ENCODE measurements at places on chromosomes 1 and 21.

DNA sequence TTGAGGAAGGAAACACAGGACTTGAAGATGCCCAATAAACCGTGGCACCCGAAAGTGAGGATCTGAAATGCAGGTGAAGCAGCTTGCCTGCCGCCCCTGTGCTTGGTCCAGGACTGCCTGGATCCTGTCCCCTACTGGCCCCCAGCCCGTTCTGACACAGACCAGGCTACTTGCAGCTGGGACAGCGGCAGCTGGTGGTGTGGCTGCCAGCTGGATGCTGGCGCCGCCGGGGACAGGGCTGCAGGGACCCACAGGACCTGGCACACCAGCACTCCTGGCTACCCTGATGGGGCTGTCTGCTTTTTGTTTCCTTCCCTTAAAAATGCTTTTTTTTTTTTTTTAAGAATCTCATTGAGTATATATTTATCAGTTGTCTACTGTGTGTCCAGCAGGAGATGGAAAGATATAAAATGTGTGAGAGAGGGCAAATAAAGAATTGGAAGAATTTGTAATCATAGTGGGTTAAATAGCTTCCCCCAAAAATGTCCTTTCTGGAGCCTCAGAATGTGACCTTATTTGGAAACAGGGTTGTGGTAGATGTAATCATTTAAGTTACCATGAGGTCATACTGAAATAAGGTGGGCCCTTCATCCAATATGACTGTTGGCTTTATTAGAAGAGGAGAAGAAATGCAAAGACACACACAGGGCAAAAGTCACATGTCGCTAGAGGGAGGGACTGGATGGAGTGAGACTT is 165.6 kb downstream of the DSCAM start:
- DNase-seq = peak; percentile 39

- no peak for DNase-seq
Observed at GRCh38 chr1:66943361-66943969, 18.7 kb downstream of the MIER1 start.

- DNase-seq = no peak
Observed at GRCh38 chr1:163076044-163076443, 6.9 kb downstream of the RGS4 start.

DNA sequence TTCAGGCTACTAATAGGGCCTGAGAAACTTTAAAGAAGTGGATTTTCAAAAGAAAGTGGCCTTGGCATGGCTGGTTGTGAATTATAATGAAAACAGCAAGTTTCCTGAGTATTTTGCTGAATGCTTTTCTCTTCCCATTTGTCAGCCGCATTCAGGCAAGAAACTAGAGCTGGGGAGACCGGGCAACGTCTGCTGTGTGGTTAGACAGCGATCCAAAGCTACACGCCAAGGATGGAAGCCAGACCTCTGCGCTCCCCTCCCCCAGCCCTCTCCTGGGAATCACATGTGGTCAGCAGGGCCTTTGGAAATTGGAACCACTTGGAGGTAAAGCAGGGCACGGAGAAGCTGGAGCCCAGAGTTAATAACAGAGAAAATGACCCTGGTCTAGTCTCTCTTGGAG is 114.1 kb upstream of the CD34 start:
- DNase-seq = no peak

DNA sequence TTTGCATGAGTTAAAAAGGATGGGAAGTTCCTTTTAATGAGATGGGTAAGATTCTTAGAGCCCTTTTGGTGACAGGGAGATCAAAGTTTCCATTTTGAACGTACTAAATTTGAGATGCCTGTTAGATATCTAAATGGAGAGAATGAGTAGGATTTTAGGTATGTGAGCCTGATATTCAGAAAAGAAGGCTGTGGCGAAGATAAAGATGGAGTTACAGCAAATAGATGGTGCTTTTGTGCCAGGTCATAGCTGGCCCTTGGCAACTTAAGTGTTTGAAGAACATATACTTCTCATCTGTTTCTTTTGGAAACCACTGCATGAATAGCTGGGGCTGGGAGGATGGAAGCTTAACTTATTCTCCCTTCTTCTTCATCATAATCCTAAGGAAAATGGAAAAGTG is 282.5 kb downstream of the PTBP2 start:
- no peak for DNase-seq

DNA sequence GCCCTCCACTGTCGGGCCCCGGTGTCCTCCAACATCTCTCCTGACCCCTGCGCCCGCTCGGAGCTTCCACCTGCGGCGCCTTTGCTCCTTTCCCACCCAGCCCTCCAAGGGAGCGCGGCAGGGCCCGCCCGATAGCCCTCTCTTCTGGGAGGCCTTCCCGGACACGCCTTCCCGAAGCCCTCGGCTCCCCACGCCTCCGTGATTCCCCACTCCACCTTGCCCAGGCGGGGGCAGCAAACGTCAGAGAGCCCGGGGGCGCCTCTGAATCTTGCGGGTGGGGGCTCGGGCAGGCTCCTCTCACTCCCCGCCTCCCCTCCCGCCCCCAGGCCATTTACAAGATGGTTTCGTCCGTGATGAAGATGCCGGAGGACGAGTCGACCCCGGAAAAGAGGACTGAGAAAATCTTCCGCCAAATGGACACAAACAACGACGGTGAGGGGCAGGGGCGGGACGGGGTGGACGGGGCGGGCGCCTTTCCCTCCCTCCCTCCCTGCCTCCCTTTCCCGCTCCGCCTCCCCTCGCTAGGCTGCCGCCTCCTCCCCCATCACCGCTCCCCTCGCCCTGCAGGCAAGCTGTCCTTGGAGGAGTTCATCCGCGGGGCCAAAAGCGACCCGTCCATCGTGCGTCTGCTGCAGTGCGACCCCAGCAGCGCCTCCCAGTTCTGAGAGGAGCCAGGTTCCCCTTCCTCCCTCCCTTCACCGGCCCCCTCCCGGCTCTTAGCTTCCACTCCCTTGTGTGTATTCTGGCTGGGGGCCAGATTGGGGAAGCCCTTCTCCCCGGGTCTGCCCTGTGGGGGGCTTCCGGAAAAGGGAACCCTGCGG is 7.1 kb downstream of the HPCA start:
- peak; percentile 36 for DNase-seq

DNA sequence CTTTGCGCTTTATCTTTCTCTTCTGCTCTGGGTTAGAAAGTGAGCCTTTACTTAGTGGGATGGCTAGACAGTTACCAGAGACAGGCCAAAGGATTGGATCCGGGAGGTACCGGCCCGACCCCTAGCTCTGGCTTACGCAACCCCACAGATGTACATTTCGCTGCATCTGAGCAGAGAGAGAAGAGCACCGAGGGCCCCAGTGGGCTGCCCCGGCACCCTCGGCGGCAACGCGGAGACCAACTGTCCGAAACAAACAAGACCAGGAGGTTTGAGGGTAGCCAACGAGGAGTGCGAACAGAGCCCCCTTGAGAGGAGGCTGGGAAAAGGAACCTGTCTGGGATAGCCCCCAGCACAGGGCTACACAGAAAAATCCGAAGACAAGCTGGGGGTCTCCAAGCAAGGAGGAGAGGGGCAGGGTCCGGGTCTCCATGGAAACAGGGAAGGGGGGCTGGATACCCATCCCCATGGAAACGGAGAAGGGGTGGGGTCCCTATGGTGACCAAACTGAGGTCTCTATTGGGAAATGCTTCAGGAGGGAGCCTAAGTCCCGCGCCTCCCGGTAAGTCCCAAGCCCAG is 373 bp downstream of the MTF1 start:
- DNase-seq = no peak

- no peak for DNase-seq
Observed at GRCh38 chr1:35572296-35572695, 818 bp upstream of the TFAP2E start.

DNA sequence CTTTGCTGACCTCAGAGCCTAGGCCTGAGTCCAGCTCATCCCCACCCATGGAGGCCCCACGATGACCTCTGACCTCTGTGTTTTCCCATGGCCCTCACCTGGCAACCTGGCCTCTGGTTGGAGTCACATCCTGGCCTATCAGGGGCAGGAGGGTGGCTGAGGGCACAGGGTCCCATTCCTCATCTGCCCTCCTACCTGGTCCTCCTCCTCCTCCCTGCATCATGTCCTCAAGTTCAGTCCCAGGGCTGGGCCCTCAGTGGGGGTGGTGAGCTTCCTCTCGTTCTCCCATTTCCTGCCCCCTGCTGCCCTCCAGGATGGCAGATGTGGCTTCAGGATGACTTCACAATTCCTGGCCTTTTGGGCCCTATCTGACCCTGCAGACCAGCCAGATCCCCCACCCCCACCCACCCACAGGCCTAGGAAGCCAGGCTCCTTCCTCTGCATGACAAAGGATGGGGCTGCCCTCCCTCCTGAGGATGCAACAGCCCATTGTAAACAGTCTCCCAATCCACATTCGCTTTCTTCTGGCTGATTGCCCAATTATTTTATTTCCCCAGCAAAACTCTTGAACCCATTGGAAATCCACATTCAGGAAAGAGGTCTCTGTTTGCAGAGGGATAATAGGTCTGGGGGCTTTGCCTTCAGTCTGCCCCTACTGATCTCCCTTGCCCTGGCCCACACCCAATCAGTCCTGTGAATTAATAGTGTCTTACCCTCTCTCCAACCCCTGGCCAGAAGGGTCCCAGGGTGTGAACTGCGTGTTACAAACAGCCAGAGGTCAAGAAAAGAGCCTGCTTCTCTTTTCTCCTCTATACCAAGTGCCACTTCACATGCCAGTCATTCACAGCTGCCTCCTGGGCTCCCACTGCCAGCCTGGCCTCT is 10.3 kb upstream of the LEFTY1 start:
- no peak for DNase-seq

DNA sequence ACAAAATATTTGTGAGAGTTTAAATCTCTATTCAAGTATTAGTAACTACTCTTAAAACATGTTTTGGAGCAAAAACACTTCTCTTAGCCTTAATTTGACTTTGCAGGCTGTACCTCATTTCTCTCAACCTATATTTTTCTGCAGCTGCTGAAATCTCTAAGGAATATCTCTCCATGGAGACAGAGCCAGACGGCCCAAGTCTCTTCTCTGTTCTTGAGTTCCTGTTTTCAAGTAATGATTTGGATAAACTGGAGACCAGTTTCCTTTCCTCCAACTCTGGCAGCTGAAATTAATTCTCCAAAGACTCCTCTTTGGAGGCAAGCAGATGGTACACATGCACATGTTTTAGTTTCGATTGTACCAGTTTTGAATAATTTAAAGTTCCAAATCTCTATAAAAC is 659.7 kb upstream of the NEGR1 start:
- no peak for DNase-seq

DNA sequence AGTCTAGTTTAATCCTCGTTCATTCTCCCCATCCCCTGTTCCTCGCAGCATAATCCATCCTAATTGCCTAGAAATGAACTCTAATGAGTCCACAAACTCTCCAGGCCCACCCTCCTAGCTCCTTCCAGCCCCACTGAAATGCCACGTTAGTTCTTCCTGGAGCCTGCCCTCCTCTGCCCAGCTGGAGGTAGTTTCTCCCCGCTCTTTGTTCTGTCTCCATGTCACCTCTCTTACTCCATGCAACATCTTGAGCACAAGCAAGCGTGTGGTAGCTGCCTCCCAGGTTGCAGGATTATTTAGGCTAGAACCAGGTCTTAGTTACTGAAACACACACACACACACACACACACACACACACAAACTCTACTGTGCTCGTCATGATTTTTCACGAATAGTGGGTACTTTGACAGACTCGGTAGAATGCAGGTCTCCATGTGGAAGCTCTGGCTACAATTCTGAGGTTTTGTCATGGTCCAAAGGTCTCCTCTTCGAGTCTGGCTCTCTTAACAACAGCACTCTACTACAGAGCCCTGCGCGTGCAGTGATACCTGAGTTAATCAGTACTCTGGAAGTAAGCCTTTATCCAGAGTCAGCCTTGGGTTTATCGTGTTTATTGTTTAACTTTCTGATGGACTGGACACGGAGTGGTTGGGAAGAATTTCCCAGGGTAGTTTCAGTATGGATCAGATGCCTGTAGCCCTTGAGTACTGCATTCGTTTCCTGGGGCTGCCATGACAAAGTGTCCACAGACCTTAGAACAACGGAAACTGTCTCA is 27.5 kb downstream of the HUNK start:
- DNase-seq = no peak

GRCh38 chr1:10694633-10695627 is 101.5 kb downstream of the CASZ1 start:
- peak; percentile 92 for DNase-seq
